ENCODE measurements at places on chromosomes 6 and 20.

DNA sequence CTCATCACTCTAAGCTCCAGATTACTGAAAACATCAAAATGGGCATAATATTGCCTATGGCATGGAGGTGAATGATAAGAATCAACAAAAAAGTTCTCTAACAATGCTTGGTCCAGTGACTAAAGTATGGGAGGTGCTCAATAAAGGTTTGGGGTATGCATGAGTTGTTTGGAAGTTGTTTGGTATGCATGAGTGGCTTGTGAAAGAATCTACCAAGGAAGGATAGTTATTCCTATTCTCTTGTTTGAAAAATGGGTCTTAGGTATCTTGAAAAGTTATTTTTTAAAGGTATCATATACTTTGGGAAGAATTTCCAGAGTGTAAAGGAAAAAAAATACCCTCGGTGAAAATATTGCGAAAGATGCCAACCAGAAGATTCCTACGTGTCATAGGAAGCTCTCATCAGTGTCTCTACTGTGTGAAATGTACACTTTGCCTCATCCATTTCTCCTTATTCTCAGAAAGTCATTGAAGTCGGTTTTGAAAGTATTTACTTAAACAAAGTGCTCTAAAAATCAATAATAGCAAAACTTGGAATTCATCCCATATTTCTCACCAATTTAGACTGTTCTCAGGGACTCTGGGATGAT, 449.8 kb downstream of the ADGRB3 start:
- no peak for DNase-seq

DNA sequence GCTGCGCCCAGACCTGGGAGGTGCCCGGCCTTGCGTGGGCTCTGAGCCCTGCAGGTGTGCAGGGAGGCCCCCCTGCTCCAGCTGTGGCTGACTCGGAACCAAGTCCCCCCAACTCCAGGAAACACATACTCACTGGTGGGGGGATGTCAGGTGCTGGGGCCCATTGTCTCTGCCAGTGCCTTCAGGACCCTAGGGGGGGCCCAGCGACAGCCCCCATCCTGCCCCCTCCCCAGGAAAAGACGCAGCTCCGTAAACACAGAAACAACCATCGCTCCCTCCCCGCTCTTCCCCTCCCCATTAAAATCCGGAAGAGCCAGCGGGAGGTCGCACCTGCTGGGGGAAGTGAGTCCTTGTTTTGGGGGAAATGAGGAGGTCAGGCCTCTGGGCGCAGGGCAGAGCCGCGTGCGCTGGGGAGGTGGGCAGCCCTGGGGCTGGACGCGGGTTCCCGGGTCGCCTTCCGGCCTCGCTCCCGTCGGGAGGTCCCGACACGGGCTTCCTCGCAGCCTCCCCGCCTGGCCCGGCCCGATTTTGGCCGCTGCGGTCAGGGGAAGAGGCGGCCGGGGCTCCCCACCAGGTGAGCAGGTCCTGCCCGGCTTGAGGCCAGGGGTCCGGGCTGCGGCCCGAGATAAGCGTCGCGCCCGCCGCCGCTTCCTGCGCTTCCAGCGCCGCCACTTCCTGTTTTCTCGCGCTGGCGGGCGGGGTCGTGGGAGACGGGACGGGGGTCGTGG, 6.2 kb downstream of the C20orf204 start:
- DNase-seq: no peak

GRCh38 chr6:167113047-167113754, 9.7 kb upstream of the CCR6 start:
- DNase-seq: no peak

GRCh38 chr6:165559632-165560031, 103.4 kb downstream of the PDE10A start:
- no peak for DNase-seq

GRCh38 chr6:127403636-127404035, 55.6 kb downstream of the KIAA0408 start:
- no peak for DNase-seq

DNA sequence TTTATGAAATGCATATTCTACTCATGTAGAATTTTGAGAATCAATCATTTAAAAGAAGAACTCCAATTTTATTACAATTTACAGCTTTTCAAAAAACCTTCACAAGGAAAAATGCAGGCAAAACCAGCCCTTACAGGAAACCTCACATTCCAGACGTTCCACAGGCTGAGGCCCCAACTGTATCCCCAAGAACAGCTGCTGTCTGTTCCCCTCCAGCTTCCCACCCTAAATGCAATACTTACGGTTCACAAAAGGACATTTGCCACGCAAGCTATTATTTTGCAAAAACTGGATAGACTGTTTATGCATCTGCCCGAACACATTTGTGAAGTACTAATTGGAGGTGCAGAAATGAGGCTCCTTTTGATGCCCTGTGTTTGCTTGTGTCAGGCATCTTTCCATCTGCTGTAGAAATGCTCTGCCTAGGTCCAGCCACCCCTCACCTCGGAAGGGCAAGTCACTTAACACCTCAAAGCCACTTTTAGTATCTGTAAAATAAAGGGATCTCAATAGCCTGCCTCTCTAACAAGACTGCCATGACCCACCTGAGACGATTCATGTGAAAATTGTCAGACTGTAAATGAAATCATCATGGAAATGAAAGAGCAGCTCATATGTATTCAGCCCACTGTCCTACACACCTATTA, 26.5 kb downstream of the PDE10A start:
- DNase-seq: no peak

- no peak for DNase-seq
Measured at GRCh38 chr6:41027241-41027640, 11.8 kb downstream of the UNC5CL start.

DNA sequence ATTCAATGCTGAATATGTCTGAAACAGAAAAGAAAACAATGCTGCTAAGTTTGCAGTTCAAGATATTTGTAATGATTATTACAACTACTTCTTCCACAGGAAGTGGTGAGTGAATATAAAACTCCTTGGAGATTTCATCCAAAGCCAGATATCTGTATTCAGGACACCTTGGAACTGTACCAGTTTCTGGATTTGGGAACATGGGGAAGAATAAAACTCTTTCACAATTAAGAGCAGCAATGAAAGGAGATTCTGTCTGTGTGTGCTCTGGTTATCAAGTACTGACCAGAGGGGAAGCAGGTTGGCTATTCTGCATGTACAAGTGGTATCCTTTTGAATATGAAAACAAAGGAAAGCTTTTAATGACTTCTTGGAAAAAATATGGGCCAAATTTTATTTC, 21.1 kb downstream of the ELOVL2 start:
- no peak for DNase-seq

DNA sequence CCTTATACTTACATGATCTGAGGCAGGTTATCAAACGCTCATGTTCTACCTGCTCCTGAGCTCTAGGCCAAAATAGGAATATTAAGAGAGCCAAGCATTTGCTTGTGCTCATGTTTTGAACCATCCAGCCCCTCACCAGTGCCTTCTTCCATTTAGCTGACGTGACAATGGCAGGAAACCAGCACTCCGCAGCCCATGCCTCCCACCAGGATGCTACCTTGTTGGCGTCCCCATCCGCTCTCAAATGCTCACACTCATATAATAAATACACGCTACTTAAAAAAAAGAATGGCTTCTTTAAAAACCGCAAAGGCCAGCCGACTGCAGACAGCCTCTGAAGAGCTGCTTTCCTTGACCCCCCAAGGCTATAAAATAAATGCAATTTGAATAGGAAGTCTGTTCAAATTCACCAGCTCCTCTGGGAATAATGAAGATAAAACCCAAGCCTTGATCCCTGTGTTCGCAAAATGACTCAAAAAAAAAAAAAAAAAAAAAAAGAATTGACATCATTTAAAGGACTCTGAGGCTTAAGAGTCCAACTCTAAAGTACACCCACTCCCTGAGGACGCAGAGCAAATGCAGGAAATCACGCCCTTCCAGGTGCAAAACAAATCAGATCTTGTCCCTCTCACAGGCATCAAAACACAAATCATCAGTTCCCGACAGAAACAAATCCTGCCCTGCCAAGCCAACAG, 29.0 kb downstream of the RNASET2 start:
- no peak for DNase-seq

DNA sequence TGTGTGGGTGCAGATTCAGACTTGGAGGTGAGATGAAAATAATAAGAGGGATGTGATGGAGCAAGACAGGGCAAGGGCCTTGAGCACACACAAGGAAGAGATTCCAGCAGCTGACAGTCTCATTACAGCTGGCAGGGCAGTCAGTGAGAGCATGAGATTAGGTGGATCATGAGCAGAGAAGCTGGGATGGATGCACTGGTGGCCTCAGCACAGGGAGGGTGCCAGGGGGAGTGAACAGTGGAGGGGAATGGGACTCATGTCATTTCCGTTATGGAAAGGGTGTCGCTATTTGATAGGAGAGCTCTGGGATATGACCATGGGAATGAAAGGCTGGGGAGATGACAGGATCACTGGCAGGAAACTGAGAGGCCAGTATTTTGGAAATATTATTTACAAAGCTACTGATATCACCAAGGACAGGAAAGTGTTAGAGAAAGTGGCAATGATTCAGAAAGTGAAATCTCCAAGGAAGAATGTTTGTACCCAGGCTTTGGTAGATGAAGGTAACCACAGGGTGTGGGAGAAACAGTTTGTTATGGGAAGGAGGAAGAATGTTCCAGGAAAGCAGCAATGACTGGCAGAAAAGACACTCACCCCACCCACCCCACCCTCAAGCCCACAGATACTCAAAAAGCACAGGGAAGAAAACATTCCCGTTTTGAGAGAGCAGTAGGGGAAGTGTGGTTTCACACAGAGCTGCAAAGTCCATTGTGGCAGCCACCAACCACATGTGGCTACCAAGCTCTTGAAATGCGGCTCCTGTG, 214.7 kb upstream of the PROKR2 start:
- DNase-seq: no peak

DNA sequence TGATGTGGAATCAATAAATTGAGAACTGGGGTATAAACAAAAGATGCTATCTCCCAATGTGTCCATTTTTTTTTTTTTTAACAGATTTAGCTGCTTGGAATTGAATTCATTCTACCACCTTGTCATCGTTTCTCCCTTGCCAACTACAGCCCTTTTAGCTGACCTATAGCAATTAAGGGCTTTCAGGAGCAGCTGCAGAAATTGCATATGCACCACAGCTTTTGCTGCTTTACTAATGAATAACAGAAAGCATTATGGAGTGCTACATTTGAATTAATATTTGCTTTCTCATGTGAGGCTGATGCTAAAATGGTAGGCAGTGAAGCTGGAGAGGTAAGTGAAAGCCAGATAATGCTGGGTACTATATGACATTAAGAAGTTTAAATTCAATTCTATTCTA, 5.7 kb downstream of the SESN1 start:
- no peak for DNase-seq

GRCh38 chr6:154814063-154814462, 80.8 kb downstream of the SCAF8 start:
- DNase-seq: no peak

- no peak for DNase-seq
Measured at GRCh38 chr6:136123468-136123867, 126.6 kb downstream of the MTFR2 start.

DNA sequence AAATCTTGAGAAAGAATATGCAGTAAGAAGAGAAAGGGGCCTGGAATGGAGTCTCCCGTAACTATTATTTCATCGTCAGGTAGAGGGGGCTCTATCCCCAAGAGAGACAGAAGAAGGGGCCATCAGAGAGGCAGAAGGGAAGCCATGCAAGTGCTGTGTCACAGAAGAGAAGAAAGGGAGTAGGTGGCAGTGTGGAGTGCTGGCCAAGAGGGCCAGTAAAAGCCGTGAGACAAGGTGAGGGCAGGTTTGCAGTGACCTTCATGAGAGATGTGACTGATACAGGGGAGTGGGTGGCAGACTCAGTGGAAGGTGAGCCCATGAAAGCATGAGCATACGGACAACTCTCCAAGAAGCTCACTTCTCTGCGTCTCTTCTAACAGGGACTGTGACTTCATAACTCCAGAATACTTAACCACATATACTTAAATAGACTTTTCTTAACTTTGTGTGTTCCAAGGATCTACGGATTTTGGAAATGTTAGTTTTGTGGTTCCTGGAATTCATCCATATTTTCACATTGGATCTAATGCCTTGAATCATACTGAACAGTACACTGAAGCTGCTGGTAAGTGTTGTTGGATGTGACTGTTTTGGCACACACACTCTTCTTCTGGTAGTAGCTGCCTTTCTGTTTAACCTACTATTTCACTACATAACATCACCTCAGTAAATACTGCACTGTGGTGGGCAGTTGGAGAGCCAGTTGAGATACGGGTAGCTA, 15.6 kb downstream of the PM20D2 start:
- no peak for DNase-seq

GRCh38 chr20:12638633-12639312, 370.0 kb upstream of the SPTLC3 start:
- no peak for DNase-seq

GRCh38 chr20:38723848-38724625, at the start of gene SLC32A1:
Gene SLC32A1 (plus strand): TSS chr20:38724486. CDS start chr20:38724725, 239 bp downstream.
- no peak for DNase-seq

- peak; percentile 97 for DNase-seq
Measured at GRCh38 chr6:139588076-139588639, 213.7 kb upstream of the CITED2 start.

DNA sequence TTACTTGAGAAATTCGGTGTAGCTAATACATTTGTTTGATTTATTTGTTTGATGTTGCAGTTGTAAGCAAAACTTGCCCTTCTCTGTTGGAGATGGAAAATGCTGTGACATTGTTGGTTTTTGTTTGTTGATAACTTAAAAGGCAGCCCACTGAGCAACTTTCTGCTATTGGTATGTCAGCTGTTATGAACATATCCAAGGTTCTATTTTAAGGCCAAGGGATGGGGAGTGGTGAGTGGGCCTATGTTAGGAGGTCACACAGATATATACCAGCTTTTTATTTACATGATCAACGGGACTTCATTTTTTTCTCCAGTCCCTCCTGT, 5.7 kb downstream of the QKI start:
- no peak for DNase-seq

- DNase-seq: no peak
Measured at GRCh38 chr6:33977606-33978411, 168.1 kb downstream of the GRM4 start.

GRCh38 chr20:3551681-3552434, 81.0 kb downstream of the ATRN start:
- DNase-seq: no peak

DNA sequence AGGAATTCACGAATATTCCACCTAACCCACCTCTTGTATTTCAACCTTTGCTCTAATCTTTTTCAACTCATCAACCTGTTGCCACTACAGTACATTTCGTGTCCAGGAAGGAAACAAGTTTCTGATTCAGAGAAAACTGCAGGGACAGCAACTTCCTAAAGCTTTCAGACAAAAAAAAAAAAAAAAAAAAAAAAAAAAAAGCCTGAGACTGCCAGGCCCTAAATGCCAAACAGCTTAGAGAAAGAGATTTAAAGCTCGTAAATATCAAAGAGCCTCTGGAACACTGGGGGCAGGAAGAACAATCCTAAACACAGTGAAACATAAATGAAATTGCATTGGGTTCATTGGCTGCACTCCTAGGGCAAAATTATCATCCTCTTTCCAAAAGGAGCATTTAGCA, 411.2 kb upstream of the SPTLC3 start:
- DNase-seq: peak; percentile 39

DNA sequence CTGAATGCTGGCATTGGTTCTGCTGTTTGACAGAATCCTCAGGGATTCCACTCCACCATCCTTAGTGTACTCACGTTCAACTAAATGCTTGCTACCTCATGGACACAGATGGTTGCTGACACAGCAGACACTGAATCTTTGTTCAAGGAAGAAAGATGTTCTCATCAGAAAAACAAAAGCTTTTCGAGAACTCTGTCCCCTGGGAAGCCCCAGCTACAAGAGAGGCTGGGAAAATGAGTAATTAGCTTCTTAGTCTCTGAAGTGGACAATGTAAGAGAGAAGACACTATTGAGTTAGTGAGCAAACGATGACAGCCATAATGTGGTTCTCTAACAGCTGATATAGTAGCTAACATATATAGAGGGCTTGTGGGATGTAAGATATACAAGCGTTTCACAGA, 30.9 kb upstream of the ENPP5 start:
- no peak for DNase-seq
